ENCODE measurements at places on chromosomes 4 and X.

- DNase-seq = no peak
These were observed 53.9 kb upstream of the NOCT start for GRCh38 chr4:138961664-138962063.

GRCh38 chrX:11702420-11702819 lies 36.7 kb upstream of the ARHGAP6 start:
- DNase-seq = no peak

DNA sequence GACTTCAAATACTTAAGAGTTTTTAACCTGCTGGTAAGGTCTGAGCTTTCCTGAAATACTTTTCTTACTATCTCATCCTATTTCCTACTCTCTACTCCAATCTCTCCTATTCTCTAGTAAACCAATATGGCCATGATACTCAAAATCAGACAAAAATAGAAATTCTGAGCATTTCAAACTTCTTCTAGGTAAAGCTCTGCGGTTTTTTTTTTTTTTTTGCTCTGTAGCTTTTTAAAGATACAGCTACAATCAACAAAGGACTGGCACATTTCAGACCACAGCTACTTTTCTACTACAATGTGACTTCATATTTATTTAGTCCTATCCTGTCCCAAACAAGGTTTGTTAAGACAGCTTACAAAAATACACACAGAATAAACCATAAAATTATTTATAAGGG lies 31.1 kb downstream of the MAML3 start:
- no peak for DNase-seq

DNA sequence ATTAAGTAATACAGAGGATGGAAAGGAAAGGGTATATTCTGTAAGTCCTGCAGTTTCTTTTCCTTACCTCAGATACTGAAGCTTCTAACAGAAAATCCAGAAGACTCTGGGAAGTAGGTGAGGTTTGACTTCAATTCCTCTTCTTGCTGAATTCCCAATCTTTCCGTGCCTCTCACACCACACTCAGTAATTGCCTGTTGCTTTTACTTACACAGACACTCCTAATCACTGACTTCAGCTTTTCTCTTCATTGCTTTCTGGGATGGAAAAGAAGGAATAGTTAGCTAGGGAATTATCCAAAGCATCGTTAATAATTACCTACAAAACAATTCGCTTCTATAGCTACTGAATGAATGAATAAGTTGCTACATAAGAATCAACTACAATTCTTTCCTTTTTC lies 163.6 kb downstream of the FBXO8 start:
- DNase-seq = no peak

DNA sequence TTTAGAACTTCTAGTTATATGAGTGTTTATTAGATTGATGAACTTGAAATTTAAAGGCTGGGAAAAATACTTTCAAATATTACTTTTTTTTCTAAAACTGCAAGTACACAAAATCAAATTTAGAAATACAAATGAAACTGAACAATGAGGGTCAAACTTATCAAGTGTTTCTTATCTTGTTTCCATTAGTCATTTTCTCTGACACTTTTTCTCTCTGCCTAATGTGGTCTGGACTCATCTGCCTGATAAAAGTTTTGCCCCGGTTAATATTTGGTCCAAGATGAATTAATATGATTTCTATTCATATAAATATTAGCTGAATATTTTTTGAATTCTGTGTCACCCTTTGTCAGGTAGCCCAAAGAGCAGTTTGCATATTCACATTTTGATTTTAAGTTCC lies 8.7 kb upstream of the HPGDS start:
- no peak for DNase-seq

- no peak for DNase-seq
These were observed 176.7 kb downstream of the NPFFR2 start for GRCh38 chr4:72208421-72209075.

GRCh38 chr4:10666616-10667015 lies 18.0 kb downstream of the CLNK start:
- DNase-seq = no peak

- DNase-seq = no peak
These were observed 12.0 kb downstream of the CCKAR start for GRCh38 chr4:26478330-26478729.

DNA sequence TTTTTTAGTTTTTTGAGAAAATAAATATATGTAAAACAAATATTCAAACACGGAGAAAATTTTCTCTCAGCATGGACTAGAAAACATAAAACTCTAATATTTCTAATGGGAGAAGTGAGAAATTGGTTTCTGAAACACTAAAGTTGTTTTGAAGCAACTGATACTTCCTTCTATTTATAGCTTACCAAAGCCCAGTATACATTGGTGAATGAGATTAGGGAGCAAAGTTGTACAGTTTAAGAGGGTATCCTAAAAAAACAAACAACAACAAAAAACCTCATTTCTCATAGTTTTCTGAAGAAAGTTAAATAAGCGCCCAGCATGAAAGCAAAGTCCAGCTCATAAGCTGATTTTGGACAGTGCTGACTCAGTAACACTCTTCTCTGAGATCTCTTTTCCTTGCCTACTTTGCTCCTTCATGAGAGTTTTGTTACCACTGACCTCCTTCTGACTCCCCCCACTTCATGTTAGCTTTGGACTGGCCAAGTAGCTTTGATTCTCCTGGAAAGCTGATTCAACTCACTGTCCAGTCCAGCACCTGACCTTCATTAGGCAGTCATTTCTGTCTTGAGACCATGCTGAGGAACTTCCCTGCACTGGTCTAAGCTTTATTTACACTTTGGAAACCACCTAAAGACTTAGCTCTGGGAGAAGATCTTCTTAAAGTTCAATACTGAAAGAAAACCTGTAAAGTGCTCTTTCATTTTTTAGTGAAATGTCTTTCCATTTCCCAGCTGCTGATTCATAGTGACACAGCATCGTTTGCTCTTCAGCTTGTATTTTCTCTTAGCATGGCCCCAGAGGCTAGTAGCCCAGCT lies 21.8 kb upstream of the P2RY10 start:
- DNase-seq = no peak

- DNase-seq = no peak
These were observed 487.3 kb downstream of the MID1IP1 start for GRCh38 chrX:39288592-39288991.

DNA sequence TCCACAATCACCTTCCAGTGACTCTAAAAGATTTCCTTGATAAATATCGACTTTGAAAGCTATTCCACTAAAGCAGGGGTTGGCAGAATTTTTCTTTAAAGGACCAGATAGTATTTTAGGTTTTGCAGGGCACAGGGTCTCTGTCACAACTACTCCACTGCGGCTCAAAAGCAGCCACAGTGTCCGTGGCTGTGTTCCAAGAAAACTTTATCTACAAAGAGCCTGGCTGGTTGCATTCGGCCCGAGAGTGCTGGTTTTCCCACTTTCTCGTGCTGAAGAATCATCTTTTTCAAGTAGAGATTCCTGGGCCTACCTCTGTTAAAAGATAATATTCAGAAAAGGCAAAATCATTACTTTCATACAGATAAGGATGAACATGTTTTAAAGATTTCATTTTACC lies 55.6 kb downstream of the TSPAN7 start:
- DNase-seq = no peak

GRCh38 chr4:139521754-139522401 lies 34.1 kb downstream of the SETD7 start:
- DNase-seq = no peak

DNA sequence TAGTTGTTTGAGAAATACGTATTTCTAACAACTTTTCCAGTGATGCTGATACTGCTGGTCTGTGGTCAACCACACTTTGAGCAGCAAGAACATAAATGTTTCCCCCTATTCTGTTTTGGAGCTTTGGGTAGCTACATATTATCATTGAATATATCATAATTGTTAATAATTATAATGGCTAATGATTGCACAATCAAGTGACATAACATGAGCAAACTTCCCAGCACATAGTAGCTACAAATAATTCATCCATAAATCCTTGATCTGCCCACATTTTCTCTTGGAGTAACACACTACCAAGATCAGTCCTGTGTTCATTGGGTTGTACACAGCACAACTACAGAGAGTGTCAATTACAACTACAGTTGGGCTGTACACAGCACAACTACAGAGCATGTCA lies 436.3 kb upstream of the MAGEB18 start:
- DNase-seq = no peak

DNA sequence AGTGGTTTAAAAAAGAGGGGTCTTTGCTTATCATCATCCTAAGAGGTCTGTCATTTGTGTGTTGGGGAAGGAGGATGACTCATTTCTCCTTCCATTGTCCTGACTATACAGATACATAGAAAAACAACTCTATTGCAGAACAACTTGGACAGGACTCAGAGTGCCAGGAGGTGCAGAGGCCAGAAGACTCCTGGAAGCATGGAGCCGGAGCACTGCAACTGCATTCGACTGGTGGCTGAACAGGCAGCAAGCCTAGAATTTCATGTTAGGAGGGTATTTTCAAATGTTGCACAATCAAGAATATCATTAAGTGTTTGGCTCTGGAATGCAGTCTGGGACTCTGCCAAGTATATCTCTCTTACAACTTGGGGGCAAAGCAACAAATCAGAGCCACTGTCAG lies 35.0 kb upstream of the MAML3 start:
- DNase-seq = no peak

DNA sequence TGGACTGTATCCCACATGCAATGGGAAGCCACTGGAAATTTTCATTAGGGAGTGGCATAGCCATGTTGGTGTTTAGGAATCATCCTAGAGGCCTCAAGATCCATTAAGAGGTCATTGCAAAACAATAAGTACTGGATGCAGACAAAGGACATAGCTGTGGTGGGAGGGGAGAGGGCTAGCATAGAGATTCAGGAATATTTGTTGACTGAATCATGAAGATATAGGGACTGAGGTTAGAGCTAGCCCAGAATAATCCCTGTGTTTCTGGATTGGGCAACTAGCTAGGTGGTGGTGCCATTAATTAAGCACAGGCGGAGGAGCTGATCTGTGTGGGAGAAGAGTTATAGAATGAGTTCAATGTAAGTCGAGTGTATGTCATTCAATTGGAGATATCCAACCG lies 135.0 kb downstream of the RAB28 start:
- DNase-seq = no peak

DNA sequence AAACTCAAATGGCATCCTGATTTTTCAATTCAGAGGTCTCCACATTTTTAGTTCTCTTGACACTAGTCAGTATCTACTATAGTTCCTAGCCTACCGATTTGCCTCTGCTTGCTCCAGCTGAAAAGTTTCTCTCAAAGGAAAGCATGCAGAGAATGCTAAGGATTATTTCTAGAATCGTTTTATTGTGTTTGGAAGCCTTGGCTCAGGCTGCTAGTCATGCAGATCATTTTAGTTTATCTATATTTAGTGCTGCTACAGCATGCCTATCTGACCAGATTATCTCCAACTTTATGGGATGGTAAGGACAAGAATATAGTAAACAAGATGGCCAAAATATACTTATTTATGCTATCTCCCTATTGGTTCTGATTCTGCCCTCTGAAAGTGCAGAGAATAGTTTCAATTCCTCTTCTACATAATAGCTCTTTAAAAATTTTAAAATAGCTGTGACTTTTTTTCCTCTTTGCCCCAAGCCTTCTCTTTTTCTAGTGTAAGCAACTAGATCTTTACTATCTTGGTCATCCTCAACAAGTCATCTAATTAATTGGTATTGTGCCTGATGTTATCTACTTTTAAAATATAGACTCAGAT lies 15.7 kb upstream of the DRP2 start:
- DNase-seq = no peak

- DNase-seq = no peak
These were observed 104.9 kb upstream of the PRPS2 start for GRCh38 chrX:12686331-12686730.

GRCh38 chr4:77036206-77036605 lies 39.6 kb downstream of the CCNI start:
- DNase-seq = no peak

DNA sequence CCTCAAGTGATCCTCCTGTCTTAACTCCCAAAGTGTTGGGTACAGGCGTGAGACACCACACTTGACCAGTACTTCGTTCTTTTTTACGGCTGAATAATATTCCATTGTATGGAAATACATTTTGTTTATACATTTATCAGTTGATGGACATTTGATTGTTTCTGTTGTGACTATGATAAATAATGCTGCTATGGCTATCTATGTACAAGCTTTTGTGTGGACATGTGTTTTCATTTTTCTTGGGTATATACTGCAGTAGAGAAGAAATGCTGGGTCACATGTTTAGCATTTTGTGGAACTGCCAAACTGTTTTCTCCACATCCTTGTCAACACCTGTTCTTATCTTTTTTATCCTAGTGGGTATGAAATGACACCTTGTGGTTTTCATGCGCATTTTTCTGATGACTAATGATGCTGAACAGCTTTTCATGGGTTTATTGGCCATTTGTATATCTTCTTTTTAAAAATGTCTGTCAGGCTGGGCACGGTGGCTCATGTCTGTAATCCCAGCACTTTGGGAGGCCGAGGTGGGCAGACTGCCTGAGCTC lies 37.3 kb downstream of the SAT1 start:
- DNase-seq = no peak

- DNase-seq = no peak
These were observed 78.7 kb upstream of the ZNF518B start for GRCh38 chr4:10535912-10536311.

- DNase-seq = no peak
These were observed 7.3 kb downstream of the CCDC22 start for GRCh38 chrX:49242545-49243066.
